ENCODE measurements at places on chromosomes 1 and 21.

GRCh38 chr1:52674497-52675384 lies 23.4 kb downstream of the COA7 start:
- no peak for DNase-seq

GRCh38 chr21:25986928-25987327 lies 183.6 kb downstream of the APP start:
- no peak for DNase-seq

DNA sequence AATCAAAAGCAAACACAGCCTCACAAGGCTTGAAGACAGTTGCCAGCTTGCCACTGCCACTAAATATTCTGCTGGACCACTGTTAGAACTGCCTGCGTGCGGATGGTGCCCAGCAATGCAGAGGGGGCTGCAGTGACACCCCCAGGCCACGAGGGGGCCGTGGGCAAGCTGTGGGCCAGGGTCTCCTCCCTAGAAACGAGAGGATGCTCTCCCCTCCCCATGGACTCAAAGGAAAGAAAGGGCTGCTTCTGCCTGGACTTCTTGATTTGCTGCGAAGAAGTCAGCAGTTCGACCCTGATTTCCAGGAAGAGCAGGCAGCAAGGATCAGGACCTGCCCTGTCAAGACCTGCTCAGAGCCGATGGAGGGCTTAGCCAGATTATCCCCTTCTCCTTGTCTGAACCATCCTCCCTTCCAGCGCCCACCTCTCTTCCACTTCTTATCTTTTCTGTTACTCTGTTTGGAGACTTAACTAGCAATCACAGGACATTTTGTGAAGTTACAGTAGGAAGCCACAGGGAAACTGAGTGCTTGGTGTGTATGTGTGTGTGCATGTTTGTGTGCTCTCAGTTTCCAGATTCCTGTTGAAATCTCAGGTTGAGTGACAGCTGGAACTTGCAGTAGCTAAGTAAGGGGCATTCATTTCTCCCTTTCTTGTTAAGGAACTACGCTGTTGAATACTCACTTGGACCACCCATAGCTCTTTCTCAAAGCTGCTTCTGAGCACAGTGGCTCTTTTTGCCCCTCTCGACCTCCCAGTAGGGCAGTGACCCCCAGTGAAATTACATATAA lies 2.7 kb downstream of the MAN1C1 start:
- no peak for DNase-seq

DNA sequence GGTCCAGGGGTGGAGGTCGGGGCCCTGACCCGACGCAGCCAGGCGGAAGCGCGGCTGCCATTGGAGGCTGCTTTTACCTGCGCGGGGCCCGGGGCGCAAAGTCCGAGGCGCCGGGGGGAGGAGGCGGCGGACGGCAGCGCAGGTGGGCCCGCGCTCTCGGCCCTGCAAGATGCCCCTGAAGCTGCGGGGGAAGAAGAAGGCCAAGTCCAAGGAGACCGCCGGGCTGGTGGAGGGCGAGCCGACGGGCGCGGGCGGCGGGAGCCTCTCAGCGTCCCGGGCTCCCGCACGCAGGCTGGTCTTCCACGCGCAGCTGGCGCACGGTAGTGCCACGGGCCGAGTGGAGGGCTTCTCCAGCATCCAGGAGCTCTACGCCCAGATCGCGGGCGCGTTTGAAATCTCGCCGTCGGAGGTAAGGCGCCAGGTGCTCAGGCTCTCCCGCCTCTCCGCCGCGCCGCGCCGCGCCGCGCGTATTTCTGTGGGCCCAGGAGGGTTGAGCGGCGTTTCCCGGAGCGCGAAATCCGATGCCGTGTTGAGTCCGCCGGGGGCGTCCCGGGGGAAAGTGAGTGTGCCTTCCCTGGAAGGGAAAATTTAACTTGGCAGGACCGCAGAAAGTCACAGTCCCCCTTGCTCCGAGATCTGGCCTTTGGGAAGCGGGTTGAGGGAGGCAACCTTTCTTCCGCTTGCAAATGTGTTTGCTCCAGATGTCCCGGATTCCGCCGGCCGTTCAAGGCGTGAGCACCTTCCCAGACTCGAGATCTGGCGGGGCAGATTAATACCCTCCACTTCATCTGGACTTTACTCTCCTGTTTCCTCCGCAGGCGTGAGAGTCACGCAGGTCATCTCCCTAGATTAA lies at the start of gene GIPC2:
GIPC2 (plus strand) TSS at position 41 of the 853 bp plus-strand sequence; CDS start at position 170, 129 bp downstream.
- DNase-seq = no peak

GRCh38 chr1:226520640-226521355 lies 27.8 kb upstream of the STUM start:
- no peak for DNase-seq

GRCh38 chr1:213070406-213070805 lies 19.4 kb downstream of the RPS6KC1 start:
- DNase-seq = no peak

DNA sequence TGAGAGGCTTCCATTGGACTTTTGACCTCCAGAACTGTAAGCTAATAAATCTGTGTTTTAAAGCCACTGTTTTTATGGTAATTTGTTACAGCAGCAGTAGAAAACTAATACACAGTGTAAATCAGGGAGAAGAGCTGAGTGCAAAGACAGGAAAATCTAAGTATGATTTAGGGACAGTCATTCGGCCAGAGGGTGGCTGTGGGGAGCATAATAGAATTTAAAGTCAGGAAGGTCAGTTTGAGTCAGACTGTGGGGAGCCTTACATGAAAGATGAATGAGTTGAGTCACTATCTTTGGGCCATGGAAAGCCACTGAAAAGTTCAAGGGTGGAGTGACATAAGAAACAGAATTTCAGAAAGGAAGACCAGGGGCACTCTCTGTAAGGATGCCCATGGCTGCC lies 52.4 kb upstream of the SSX2IP start:
- no peak for DNase-seq

- DNase-seq = no peak
These were observed 8.8 kb upstream of the PAFAH2 start for GRCh38 chr1:26006710-26007109.

GRCh38 chr1:174399211-174399610 lies 48.6 kb upstream of the GPR52 start:
- DNase-seq = no peak

- DNase-seq = no peak
These were observed 533.0 kb upstream of the PRMT6 start for GRCh38 chr1:106523497-106523896.

GRCh38 chr1:83931658-83932253 lies 67.2 kb downstream of the TTLL7 start:
- no peak for DNase-seq

GRCh38 chr21:35294231-35294898 lies 245.3 kb upstream of the RUNX1 start:
- no peak for DNase-seq

DNA sequence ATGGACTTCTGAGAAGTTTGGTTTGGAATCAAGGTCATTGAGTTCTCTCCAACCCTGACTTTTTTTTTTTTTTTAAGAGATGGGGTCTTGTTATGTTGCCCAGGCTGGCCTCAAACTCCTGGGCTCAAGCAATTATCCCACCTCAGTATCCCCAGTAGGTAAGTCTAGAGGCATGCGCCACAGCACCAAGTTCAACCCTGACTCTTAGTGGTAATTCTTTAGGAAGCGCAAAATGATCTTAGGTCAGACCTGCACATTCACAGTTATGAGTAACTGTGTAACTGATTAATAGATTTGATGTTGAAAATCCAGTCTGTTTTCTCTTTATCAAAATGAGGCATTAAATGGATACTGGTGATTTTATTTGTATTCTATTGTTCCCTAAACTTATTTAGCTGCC lies 95.9 kb downstream of the GREM2 start:
- no peak for DNase-seq

GRCh38 chr21:33821503-33822322 lies 93.9 kb downstream of the ATP5PO start:
- no peak for DNase-seq

- no peak for DNase-seq
These were observed 36.2 kb downstream of the CELF3 start for GRCh38 chr1:151680391-151680790.

- no peak for DNase-seq
These were observed 6.1 kb downstream of the ERRFI1 start for GRCh38 chr1:8020032-8020431.

- DNase-seq = no peak
These were observed 20.7 kb upstream of the ZC3H12A start for GRCh38 chr1:37453647-37454046.

DNA sequence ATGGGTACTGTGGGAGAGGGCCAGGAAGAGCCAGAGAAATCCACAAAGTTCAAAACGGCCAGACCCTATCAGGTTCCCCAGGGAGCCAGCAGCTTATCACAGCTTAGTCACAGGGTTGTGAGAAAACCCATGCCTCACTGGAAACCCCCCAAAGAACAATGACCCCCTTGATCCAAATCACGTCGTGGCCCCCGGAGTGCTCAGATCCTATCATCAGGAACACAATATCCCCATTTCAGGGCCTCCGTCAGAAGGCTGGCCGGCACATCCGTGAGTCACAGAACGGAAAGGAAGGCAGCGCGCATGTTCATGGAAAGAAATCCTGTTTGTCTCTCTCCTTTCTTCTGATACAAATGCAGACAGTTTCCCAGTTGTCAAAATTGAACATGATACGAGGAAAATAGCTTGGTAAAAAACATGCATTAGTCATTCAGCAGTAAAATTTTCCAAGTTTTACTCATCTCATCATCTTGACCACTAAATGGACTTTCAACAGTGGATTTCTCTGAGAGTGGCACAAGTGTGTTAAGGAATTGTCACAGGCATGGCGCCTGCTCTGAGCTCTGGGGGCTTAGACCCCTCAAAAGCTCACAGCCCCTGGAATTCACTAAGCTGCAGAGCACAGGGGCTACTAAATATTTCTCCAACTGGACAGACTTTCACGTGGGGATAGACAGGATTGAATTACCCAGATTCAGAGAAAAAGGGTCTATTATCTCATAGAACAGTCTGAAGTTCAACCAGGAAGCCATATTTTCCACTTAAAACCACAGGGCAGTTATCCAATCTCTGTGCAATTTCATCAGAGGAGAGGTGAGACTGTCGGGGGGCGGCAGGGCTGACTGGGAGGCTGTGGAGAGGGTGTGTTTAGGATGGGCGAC lies 124.8 kb downstream of the RIPK4 start:
- DNase-seq = no peak

- DNase-seq = no peak
These were observed 1136.4 kb downstream of the MRPL39 start for GRCh38 chr21:24470852-24471251.

GRCh38 chr1:153833171-153833570 lies 58.0 kb downstream of the SLC27A3 start:
- DNase-seq = no peak

DNA sequence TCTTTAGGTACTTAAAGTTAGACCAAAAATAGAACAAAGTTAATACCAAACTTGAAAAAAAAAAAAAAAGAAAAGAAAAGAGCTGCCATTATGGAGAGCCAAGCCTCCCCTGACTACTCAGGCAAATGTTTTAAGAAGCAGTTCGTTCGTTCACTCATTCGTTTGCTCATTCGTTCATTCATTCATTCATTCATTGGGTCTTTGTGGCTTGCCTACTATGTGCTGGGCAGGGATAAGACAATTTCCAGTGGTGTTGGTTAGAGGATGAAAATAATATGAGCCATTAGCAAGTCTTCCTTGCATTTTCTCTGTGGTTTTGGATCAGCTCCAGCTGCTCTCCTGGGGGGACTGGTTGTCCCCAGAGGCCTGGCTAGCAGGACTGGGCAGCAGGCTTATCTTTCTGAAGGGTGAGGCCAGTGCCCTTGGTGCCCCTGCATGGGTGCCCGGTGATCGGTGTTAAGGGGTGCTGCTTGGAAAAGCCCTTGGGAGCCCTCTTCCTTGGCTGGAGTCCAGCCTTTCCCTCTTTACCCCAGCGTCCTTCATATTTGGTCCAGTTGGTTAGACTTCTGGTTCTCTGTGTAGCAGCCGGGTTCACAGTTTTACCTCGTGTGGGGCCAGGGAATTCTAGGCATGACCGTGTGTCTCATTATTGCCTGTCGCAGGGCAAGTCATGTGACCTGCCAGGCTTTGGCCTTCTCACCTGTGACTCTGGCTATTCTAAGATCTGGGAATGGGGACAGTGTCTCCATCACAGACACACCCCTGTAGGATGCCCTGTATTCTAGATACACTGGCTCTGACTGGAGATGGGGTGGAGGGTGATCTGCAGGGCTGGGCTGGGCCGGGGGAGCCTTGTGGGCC lies 32.8 kb downstream of the LHX4 start:
- no peak for DNase-seq

DNA sequence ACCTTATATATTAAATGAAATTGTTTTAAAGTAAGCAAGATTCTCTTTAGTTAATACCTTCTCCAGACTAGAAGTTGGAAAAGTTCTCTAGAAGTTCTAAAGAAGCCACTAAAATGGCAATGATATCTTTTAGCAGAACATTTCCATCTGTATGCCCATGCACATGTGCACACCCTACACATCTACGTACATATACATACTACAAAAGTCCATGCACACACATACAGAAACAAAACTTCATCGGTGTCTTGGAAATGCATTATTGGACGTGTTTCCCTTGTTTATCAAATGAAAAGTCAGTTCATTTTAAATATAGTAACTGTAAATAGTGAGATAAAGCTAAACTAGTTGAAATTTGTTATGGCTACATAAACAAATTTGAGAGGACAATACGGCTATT lies 114.4 kb downstream of the KCNT2 start:
- DNase-seq = no peak

GRCh38 chr1:53567851-53568250 lies 108.7 kb downstream of the DMRTB1 start:
- no peak for DNase-seq

DNA sequence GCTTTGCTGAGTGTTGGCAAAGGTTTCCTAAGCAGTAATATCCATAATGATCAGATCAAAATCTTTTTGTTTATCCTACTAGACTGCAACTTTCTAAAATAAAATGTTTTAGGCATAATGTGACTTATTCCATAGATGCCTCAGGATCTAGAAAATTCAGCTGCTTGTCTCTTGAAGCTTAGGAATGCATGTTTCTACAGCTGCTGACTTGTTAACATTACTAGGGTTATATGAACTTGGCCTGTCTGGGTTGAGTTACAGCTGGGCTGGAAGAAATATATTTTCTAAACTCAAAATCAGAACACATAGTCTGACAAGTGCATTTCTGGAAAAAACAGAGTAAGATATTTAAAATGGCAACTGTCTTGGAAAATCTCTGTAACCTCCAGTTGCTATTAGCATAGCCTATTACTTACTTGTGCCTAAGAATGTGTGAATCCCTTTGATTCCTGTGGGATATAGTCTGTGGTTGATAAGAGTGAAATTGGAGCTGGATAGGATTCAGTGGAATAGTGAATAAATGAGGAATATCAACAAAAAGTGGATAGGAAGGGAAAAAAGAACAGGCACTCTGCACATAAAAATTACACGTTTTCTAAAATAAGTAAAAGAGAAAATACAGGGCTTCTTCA lies 61.2 kb downstream of the RGS4 start:
- DNase-seq = no peak

GRCh38 chr21:36565540-36565939 lies 85.6 kb upstream of the CLDN14 start:
- no peak for DNase-seq

DNA sequence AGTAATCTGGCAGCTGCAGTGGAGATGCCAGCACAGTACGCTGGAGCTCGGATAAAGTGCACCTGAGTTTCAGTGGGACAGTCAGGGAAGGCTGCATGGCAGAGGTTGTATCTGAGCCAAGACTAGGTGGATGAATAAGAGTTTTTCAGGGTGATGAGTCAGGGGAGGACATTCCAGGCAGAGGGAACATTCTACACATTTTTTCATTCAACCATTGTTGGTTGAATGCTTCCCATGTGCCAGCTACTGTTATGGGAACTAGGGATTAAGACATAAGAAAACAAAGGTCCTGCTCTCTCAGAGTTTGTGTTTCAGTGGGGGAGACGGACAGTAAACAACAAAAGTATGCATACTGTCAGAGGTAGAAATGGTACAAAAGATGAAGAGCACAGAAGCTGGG lies 5.2 kb downstream of the LEPR start:
- no peak for DNase-seq
